Esophagus squamous epithelium (tissue), 5 donors: ENCODE measurements at places on chromosomes 12 and 14. TPM values are rescaled to one million over a fixed set of nuclear protein-coding genes. Genes with fewer than 3 reads are reported as not detected.

Gene GPHB5
- total RNA-seq: not detected

DNA sequence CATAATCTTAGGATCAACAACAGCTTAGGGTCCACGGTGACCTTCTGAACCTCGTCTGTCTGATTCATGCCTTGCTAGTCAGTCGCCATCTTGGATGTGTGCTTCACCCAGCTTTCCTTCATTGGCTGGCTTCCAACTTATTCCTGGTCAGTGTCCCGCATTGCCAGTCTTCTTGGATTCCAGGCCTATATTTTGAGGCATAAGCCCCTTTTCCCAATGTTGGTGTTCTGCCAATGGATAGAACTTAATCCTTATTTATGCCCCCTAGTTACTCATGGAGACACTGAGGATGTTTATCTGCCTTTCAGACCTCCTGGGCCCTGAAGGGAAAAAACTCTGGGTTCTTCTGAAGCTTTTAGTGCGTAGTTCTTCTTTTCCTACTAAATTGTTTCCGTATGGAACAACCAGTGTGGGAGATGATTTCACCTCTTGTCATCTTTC lies 5.8 kb downstream of the JDP2 start:
- no peaks in the 10 kb centered on the region for H3K27me3 ChIP-seq
- peaks cover 9% of the 10 kb centered on the region for H3K36me3 ChIP-seq
- H3K27ac ChIP-seq: no peak overlapping the region
- H3K4me3 ChIP-seq: no peak overlapping the region
- DNase-seq: no peak

- DNase-seq: no peak
- no peak overlapping the region for H3K4me3 ChIP-seq
- no peaks in the 10 kb centered on the region for H3K4me1 ChIP-seq
- no peaks in the 10 kb centered on the region for H3K36me3 ChIP-seq
- H3K27ac ChIP-seq: no peak overlapping the region
Observed at GRCh38 chr12:33432992-33433391, 6.6 kb downstream of the SYT10 start.

DNA sequence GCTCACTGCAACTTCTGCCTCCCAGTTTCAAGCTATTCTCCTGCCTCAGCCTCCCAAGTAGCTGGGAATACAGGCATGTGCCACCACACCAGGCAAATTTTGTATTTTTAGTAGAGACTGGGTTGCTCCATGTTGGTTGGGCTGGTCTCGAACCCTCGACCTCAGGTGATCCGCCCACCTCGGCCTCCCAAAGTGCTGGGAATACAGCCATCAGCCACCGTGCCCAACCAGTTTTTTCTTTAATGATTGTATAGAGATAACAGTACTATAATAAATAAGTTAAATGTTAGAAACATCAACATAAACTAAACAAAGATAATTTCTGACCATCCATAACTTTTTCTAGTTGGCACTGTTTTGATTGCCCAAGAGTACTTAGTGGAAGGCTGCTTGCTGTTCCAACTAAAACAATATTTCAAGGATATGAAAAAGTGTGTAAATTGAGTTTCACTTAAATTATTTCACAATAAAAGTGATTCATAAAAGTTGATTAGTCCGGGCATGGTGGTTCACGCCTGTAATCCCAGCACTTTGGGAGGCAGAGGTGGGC lies 5.6 kb downstream of the GON7 start:
- H3K4me1 ChIP-seq: peaks cover 23% of the 10 kb centered on the region
- no peak for DNase-seq
- H3K4me3 ChIP-seq: no peak overlapping the region
- no peaks in the 10 kb centered on the region for H3K27me3 ChIP-seq
- H3K36me3 ChIP-seq: no peaks in the 10 kb centered on the region

DNA sequence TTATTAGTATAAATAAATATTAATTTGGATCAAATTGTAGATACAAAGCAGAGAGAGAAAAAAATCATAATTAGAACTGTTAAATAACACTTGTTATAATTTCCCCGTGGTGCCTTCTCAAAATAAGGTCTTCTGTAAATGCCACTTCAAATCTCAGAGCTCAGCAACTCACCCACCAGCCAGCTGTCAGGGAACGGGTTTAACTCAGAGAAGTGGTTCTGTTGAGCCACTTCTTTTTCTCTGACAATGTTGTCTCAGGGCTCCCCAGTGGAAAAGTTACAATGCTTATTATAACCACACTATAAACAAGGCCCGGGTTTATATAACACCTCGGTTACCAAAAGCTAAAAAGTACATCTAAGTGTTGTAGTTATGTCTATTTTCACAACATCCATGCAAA lies 452.6 kb downstream of the GLT1D1 start:
- DNase-seq: no peak
- no peak overlapping the region for H3K27ac ChIP-seq
- no peaks in the 10 kb centered on the region for H3K27me3 ChIP-seq
- no peaks in the 10 kb centered on the region for H3K4me1 ChIP-seq
- H3K36me3 ChIP-seq: no peaks in the 10 kb centered on the region
